ENCODE measurements at places on chromosomes 4 and X. TPM values are rescaled to one million over a fixed set of nuclear protein-coding genes. Genes with fewer than 3 reads are reported as not detected.

FAT4 gene
- 2.5 TPM for total RNA-seq

PNCK gene
- 5.4 TPM for total RNA-seq

ADAMTS3 gene
- total RNA-seq, result 1.2 TPM

GSX2 gene
- total RNA-seq, result not detected

SPANXA2 gene
- not detected for total RNA-seq

SPRY1 gene
- 54.1 TPM for total RNA-seq

CUL4B gene
- 61.3 TPM for total RNA-seq

HSFX1 gene
- total RNA-seq, result 3.4 TPM

PAGE1 gene
- total RNA-seq, result not detected

PYURF gene
- 48.4 TPM for total RNA-seq

IL2RG gene
- total RNA-seq, result 0.41 TPM

PCSK1N gene
- total RNA-seq, result 55.4 TPM

DNA sequence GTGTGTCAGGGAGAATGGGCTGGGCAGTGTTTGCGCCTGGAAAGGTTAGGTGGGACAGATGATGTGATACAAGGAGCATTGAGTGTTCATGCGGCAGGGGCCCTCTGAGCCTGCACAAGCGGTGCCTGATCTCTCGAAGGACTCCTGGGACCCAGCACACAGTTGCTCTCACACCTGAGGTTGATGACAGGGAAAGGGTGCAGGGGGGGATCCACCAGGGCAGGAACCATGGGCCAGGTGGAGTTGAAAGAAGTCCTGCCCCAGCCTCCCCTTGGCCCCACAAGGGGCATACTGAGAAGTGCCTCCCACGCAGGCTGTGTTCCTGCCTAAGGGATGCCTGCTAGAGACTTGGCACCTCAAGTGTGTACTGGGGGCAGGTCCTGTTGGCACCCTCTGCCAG is 33.1 kb downstream of the TKTL1 start:
- no peak for DNase-seq

DNA sequence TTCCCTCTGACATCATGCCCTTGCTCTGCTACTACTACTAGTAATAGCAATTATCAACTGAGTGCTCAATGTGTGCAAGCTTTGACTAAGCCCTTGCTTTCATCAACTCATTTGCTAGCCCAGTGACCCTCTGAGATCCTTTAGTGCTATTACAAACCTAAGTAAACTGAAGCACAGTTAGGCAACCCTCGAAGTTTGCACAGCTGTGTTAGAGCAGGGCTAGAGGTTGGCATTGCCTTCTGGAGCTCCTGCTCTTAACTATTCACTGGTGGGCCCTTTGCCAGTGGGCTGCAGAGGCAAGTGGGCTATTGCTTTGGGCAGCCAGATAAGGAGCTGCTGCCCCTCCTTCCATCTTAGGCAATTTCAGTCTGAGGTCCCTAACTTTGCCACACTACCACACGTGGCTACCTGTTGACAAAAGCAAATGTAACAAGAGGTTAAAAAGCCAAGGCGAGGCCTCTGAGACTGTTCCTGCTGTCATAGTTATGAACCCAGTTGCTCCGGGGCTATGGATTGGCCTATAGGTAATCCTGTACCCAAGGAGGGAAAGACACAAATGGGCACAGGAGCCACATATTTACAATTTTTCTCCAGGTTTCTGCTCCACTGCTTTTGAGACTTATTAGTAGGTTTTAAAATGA is 41.5 kb upstream of the ANKRD50 start:
- DNase-seq, result no peak

- DNase-seq, result no peak
Observed at GRCh38 chr4:188779581-188779980, 640.3 kb downstream of the TRIML1 start.

GRCh38 chr4:117001077-117001476 is 84.3 kb downstream of the TRAM1L1 start:
- no peak for DNase-seq

- DNase-seq, result no peak
Observed at GRCh38 chrX:15033917-15034316, 160.7 kb downstream of the MOSPD2 start.

DNA sequence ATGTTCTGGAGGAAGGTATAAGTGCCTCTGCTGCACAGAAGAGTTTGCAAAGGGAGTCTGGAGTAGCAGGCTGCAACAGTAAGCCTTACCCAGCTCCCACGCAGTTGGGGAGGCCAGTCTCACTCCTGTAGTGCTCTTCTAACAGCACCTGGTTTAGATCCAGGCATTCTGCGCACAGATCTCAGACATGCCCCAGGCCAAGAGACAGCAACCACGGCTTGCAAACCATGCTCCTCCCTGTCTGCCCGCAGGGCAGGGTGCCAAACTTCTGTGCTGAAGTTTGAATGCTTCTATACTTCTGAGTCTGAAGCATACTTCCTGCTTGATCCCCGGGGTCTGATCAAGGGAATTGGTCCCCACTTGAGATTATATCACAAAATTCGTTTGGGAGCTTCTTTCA is 106.3 kb downstream of the LINC00632 start:
- no peak for DNase-seq

DNA sequence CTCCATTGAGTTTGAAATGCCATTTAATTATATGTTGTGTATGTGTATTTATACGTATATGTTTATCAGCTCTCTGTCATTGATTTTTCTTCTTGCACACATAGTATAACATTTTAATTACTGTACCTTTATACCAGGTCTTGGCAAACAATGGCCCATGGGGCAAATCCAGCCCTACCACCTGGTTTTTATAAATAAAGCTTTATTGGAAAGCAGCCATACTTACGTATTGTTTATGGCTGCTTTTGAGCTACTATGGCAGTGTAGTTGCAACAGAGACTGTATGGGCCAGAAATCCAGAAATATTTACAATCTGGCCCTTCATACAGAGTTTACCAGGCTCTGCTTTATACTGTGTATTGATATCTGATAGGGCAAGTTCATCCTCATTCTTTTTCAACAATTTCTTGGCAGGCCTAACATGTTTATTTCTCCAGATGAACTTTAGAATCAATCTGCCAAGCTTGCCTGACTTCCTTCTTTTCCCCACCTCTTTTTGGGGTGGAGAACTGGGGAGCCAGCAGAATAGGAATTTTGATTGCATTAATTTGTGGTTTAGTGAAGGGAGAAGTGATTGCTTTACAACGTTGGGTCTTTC is 15.8 kb downstream of the DCUN1D4 start:
- DNase-seq, result no peak

GRCh38 chrX:132848296-132848970 is 110.0 kb downstream of the HS6ST2 start:
- no peak for DNase-seq

GRCh38 chrX:11789809-11790208 is 31.8 kb downstream of the MSL3 start:
- no peak for DNase-seq

DNA sequence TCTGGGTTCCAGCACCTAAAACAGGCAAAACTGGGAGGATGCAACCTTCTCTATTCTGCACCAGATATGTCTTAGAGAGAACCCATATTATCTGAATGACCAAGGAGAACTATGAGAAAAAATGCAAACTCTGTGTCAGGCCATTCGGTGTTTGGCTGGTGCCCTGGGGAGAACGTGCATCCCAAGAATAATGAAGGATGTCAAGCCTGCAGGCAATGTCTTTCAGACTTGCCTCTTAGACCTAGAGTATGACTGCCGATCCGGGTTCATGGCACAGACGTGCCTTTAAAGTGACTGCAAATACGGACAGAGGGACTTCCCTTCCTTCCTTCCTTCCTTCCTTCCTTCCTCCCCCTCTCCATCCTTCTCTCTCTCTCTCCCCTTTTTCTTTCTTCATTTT is 6.9 kb downstream of the XAGE1B start:
- DNase-seq, result no peak

- no peak for DNase-seq
Observed at GRCh38 chr4:155033604-155034003, 174.8 kb upstream of the NPY2R start.

- DNase-seq, result no peak
Observed at GRCh38 chr4:38366456-38366855, 297.5 kb upstream of the KLF3 start.

DNA sequence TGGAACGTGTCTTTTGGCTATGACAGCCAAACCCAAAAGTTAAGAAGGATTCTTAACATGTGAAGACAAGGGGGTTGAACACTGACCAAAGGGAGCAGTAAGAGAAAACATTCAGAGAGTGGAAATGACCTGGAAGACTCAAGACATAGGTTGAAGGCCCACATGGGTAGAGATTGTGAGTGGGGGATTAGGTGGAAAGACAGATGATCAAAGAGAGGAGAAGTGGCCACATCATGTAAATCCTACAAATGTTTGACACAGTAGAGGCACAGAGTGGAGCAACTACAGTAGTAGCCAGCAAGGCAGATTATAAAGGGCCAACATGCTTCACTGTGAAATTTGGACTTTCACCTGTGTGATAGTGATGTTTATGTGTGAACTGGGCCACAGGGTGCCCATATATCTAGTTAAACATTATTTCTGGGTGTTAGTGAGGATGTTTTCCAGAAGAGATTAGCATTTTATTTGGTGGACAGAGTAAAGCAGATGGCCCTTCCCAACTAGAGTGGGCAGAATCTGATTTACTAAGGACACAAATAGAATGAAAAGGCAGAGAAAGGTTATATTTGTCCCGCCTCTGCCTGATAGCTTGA is 559.3 kb downstream of the RAB28 start:
- no peak for DNase-seq

DNA sequence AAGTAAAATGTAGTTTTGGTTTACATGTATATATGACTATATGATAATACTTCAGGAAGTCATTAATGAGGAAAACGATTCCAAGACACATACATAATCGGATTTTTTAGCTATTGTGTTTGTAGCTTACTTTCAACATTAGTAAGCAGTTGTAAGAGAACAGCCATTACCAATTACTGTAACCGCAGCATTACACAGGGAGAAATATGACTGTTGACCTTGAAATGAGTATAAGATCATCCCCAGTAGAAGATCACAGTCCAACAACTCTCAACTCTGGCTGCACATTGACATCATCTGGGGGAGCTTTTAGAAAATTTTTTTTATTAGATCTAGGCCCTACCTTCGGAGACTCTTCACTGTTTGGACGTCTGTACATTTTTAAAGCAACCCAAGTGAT is 762.0 kb upstream of the MAGEB2 start:
- DNase-seq, result no peak

DNA sequence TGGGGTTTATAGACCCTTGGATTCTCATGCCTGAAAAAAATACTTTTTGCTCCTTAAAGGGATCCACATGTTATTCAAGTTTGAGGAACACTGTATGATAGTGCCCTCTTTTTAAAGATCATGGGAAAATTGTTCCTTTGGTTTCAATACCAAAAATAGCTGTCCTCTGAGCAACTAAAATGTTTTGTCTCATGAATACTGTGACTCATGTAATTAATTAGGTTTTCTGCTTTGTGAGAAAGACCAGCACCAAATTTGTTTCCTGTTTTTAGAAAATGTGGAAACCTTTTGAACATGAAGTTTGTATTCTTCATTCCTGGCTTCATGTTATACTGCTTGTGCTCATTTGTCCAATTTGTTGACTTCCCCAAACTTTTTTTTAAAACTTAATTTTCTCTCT is 127.6 kb upstream of the SH3RF1 start:
- no peak for DNase-seq

- no peak for DNase-seq
Observed at GRCh38 chrX:68571610-68572311, 72.9 kb downstream of the YIPF6 start.

DNA sequence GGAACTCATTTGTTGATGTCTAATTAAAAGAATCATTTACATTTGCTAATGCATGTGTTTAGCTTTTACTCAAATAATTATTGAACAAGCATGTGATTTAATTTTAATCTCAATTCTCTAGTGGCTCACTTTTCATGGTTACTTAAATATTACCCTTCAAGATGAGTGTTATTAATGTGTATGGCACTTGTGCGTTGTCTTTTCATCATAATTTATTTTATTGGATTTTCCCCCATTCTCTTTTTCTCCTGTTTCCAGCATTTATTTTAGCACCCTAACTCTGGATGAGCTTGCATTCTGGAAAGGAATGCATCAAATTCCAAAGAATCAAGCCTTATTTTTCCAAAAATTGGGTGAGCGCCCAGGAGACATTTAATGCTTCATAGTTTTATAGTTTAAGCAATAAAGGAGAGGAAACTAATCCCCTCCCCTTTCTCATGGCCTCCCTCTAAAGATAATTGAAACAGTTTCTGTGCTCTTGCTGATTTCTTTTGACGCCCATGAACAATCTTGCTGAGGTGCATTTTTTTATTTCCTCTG is 191.1 kb upstream of the FAT4 start:
- DNase-seq, result no peak

DNA sequence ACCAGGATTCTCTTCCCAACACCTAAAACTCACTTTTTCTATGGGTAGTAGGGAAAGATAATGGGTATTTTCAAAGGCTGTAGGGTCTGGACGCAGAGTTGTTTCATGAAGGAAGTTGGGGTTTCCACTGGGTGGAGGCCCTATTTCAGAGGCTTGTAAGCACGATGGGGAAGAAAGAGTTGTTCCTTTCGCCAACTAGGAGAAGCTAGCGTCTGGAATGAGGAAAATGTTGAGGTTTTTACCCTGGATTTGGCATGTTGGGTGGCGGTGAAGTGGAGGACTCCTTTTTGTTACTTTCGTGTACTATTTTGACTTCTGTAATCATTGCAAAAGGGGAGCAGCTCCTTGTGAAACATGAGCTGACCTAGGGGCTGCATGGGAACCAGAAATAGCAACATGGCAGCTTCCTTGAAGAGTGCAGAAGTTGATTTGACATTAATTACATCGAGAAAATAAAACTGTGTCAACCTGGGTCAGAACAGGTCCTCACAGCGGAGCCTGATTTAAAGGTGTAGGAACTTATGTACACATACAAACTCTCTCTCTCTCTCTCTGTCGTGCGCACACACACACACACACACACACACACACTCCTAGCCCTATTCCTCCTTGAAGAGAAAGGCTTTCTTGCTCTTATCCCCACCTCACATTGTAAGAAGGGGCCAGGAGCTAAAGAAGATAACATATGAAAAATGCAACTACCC is 19.1 kb downstream of the VSIG4 start:
- DNase-seq, result no peak

DNA sequence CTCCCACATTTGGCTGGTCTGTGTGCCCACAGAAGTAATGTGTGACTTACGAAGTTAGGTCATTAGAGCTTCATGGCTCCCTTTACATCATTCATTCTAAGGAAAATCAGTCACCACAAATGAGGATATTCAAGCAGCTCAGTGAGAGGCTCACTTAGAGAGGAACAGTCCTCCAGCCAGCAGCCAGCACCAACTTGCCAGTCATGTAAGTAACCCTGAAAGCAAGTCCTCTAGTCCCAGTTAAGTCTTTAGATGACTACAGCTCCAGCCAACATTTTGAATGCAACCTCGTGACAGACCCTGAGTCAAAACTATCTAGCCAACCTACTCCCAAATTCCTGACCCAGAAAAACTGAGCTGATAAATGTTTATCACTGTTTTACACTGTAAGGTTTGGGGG is 71.3 kb downstream of the LRBA start:
- DNase-seq, result no peak
